ENCODE measurements at places on chromosomes 5 and 9. TPM values are rescaled to one million over a fixed set of nuclear protein-coding genes. Genes with fewer than 3 reads are reported as not detected.

GRCh38 chr5:35136386-35136785, 88.6 kb upstream of the AGXT2 start:
- no peak overlapping the region for H3K4me3 ChIP-seq
- no peak for DNase-seq
- H3K4me1 ChIP-seq = no peaks in the 10 kb centered on the region
- no peak overlapping the region for H3K27ac ChIP-seq

DNA sequence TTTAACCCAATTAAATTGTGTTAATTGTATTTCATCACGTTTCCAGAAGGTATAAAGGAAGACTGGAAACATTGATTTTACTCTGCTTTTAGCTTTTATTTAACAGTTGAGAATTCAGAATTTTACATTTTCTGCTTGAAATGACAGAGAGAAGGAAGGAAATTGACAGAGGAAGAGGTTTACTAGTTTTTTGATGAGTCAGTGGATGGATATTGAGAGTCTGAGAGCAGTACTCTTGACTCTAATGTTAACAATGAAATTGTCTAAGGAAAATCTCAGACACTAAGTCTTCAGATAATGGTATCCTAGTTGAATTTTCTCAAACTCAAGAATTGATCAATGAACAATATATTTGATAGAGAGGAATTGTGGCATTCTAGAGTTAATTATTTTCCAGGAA, 60.6 kb downstream of the IPO11 start:
- peaks cover 5% of the 10 kb centered on the region for H3K4me1 ChIP-seq
- no peak overlapping the region for H3K27ac ChIP-seq
- peaks cover 71% of the 10 kb centered on the region for H3K36me3 ChIP-seq
- H3K27me3 ChIP-seq = no peaks in the 10 kb centered on the region
- no peak overlapping the region for H3K4me3 ChIP-seq

DNA sequence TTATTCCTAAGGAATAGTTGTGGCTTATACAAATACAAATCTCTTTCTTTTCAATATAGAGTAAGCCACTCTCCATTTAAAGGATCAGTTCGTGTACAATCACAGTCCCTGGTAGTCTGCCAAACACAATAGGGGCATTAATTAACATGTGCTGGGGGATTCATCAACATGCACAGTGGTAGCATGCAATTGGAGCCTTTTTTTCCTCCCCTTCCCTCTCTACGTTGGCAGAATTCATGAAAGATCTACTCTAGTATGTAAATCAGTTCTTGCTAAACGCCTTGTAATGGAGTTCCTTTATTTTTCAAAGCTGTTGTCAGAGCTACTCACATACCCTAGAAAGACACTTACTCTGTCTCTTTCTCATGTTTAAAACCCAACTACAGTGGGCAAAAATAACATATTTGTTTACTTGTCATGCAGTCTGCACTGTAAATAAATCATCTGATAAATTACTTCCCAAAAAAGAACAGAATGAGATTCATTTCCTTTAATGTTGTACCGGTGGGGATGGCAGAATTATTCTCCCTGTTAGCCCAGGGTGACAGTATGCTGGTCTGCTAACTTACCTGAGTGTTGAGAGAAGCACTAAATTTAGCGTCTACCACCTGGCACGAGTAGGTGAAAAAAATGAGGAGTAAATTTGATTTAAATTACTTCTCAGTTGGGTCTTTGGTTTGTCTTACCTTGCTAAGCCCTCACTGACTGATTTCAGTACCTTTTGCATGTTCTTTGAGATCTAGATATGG, 341.5 kb upstream of the CCNH start:
- no peak for DNase-seq
- no peaks in the 10 kb centered on the region for H3K36me3 ChIP-seq
- no peak overlapping the region for H3K27ac ChIP-seq

- no peaks in the 10 kb centered on the region for H3K27me3 ChIP-seq
- H3K4me1 ChIP-seq = no peaks in the 10 kb centered on the region
- no peak overlapping the region for H3K4me3 ChIP-seq
- DNase-seq = no peak
- no peak overlapping the region for H3K27ac ChIP-seq
Observed at GRCh38 chr9:117435630-117436261, 20.9 kb upstream of the ASTN2 start.

DNA sequence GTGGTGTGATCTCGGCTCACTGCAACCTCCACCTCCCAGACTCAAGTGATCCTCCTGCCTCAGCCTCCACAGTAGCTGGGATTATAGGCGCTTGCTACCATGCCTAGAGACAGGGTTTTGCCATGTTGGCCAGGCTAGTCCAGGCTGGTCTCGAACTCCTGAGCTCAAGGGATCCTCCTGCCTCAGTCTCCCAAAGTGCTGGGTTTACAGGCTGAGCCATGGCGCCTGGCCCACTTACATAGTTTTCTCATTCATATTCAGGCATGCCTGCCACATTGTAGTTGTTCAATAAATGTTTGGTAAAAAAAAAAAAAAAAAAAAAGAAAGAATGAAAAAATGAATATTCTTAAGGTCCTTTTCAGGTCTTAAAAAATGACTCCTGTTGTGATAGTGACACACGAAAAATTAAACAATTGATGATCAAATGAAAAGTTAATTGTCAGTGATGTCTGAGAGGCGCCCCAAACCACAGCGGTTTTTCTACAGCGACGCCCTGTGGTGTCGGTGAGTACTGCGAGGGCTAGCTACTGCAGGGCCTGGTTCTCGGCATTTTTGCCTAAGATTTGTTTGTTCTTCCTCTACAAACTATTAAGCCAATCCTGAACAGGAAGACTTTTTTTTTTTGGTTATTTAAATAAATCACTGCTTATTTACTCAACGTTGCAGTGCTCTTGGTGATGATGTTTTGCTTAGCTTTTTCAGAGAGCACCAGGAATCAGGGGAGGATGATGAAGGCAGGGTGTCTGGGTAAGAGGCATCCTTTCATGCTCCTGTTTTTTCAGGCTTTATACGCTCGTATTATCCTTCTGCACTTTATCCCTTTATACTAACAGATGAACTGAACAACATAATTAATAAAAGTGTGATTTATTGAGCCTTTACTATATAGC, 67.0 kb upstream of the DPYSL3 start:
- no peaks in the 10 kb centered on the region for H3K4me1 ChIP-seq
- H3K4me3 ChIP-seq = no peak overlapping the region
- H3K36me3 ChIP-seq = no peaks in the 10 kb centered on the region

MZB1 gene
- 0.31 TPM for total RNA-seq

Measured in K562 (cell line).